Chondrocyte (in vitro differentiated cells): ENCODE measurements at places on chromosomes 16 and 17. TPM values are rescaled to one million over a fixed set of nuclear protein-coding genes. Genes with fewer than 3 reads are reported as not detected.

- DNase-seq = no peak
These were observed 119.2 kb downstream of the HS3ST2 start for GRCh38 chr16:22933173-22933572.

GRCh38 chr16:22971346-22971924, 157.5 kb downstream of the HS3ST2 start:
- DNase-seq = no peak

PTGES3L gene
- total RNA-seq = 1.2 to 5.7 TPM (median 3.9 TPM) in 3 replicates

DNA sequence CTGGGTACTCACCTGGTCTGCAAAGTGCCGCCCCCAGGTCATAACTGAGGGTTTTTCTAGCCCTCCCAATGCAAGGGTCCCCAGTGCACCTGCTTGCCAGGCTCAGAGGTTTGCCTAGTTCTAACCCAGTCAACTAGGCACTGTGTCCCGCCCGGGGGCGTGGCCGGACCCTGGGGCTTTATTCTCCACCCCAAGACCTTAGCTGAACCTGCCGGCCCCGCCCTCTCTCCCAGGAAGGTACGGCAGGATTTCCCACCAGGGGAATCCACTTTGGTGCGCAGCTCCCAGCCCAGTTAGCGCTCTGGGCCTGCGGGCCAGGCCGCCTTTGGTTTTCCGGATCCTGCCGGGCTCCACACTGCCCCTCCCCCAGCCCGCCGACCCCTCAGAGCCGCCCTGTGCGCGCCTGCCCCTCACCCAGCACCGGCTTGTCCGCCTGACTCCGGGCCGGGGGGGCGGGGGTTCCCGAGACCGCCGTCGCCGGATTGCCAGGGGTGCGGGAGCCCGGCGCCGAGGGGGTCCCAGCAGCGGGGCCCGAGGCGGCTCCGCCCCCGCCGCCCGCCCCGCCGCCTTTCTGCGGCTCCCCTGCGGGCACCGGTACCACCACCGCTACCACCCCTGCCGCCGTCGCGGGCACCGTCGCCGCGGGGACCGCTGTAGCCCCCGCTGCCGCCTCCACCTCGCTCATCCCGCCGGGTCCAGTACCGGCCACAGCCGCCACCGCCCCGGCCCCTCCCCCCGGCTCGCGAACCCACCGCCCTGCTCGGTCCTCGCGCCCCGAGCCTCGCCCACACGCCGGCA, 424 bp downstream of the YBX2 start:
- DNase-seq = no peak

- DNase-seq = no peak
These were observed 22.3 kb upstream of the G6PC1 start for GRCh38 chr17:42878123-42878880.

GRCh38 chr17:33901085-33901484, 354.0 kb upstream of the CCL2 start:
- DNase-seq = no peak

TSPAN10 gene
- 1.7 to 2.2 TPM (median 1.8 TPM) in 3 replicates for total RNA-seq

- peak; percentile 99 for DNase-seq
These were observed at the start of gene MEAK7 for GRCh38 chr16:84504420-84505248. Gene MEAK7 (minus strand): TSS chr16:84504659. CDS start chr16:84498086, 6,573 bp downstream.

DNA sequence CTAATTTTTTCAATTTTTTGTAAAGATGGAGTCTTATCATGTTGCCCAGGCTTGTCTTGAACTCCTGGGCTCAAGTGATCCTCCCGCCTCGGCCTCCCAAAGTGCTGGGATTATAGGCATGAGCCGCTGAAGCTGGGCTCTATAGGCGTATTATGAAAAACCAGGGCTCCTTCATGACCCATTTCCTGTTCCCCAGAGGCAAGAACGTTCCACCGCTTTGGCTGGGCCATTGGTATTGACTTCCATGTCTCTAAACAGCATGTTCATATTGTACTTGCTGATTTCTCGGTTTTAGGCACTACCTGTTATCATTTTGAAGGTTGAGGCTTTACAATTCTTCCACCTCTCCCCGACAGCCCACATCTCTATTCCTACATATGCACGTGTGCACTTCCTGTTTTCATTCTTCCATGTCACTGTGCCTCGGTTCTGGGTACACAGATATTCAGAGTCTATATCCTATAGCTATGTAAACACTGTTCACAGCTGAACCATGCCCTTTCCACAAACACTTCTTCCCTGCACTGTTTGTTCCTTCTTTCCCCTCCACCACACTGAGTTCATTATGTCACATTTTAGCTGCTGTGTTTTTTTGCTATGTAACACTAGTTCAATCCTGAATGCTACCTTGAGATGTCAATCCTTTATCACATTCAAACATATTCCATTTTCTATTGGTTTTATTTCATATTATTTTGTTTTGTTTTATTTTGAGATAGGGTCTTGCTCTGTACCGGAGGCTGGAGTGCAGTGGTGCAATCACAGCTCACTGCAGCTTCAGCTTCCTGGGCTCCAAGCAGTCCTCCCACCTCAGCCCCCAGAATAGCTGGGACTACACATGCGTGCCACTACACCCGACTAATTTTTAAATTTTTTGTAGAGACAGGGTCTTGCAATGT, 16.8 kb upstream of the MAPK3 start:
- no peak for DNase-seq

GRCh38 chr17:72270273-72270924, 149.6 kb downstream of the SOX9 start:
- no peak for DNase-seq

GLIS2 gene
- total RNA-seq = 58.7 to 62.8 TPM (median 61.2 TPM) in 3 replicates

DNA sequence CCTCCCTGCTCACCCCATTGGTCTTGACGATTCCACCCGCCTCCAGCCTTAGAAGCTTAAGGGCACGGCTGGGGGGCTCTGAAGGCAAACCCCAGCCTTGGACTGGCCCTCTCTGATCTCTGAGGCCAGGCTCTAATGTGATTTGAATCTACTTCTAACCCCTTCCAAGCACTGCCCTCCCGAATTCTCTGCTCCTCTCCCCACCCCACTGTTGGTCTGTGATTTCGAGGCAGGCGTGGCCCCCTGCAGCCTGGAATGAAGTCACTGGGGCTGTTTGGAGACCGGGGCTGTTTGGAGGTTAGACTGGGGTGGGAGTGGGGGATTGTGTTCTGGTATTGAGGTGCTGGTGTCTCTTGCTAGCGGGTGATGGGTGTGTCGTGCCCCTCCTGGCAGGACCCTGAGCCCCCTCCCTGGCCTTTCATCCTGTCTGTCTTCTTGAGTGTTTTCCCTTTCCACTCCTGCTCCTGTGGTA, 2.2 kb downstream of the GRB7 start:
- DNase-seq = no peak

- DNase-seq = no peak
These were observed 34.6 kb downstream of the CIBAR2 start for GRCh38 chr16:85077576-85078125.

GRCh38 chr17:73291260-73291801, 20.5 kb downstream of the CDC42EP4 start:
- DNase-seq = no peak
